ENCODE measurements at places on chromosomes 7 and 10.

DNA sequence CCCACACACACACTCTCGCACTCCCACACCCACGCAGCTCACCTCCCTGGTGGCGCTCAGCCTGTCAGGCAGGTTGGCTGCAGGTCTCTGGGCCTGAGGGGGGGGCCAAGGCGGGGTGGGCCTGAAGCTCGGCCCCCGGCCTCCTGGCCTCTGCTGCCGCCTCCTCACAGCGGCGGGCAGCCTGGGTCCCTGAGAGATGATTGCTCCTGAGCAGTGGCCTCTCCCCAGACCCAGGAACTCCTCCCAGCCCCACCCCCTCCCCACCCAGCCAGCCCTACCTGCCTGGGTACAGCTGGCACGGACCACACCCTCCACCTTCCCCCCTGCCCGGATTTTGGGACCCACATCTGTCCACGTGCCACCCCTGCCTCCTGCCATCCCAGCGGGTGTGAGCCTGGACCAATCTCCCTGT, 4.6 kb upstream of the TMEM184A start:
- no peak for DNase-seq

GRCh38 chr7:30136117-30136731, 1.4 kb downstream of the MTURN start:
- DNase-seq = no peak

DNA sequence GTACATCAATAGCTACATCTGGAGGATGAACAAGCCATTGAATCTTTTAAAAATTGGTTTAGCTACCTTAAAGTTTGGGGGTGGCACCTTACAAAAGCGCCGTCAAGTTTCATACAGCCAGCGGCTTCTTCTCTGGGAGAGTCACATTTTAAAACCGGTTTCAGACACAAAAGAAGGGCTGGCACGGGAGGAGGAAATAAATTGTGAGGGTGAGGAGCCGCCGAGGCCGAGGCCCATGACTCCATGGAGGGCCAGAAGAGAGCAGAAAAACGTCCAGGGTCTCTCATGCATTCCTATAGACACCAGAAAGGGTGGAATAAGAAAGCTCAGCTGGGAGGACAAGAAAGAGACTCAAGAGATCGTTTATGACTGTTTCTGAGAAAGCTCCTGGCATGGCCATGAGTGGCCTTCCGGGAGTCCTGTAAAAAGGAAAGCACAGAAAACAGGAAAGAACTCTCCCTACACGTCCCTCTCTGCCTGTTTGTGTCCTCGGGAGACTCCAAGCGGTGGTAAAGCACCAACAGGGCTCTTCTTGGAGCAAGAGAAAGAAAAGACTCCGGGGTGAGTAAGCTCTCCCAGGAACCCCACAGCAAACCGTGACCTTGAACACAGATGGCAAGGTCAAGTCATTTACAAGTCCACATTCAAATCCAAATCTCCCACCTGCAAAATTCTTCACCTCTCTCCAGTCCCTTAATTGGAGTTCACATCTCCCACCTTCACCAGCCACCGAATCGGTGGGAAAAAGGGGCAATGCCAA, 1.8 kb downstream of the FRAT2 start:
- no peak for DNase-seq

DNA sequence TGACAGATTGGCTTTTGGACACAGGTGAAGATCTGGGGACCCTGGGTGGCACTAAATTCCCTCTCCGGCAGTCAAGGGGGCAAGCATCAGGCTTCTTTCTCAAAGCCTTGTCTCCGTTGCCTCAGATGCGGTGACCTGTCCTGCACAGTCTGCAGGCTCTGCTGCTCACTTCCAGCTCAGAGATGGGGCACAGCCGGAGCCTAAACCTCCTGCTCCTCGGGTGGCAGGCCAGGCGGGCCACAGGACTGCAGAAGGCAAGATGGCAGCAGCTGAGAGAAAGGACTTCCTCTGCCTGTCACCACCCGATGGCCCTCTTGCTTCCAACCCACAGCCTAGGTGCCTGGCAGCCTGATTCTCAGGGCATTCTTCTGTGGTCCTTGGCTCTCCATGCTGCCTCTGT, 44.4 kb downstream of the ZC3HC1 start:
- DNase-seq = no peak

- DNase-seq = no peak
Measured at GRCh38 chr10:118983263-118983662, 46.3 kb upstream of the NANOS1 start.

- no peak for DNase-seq
Measured at GRCh38 chr10:108523016-108523800, 1358.7 kb upstream of the SORCS1 start.

GRCh38 chr10:75546004-75546403, 114.6 kb downstream of the LRMDA start:
- DNase-seq = no peak

GRCh38 chr7:157017149-157017548, 6.7 kb upstream of the MNX1 start:
- DNase-seq = no peak

DNA sequence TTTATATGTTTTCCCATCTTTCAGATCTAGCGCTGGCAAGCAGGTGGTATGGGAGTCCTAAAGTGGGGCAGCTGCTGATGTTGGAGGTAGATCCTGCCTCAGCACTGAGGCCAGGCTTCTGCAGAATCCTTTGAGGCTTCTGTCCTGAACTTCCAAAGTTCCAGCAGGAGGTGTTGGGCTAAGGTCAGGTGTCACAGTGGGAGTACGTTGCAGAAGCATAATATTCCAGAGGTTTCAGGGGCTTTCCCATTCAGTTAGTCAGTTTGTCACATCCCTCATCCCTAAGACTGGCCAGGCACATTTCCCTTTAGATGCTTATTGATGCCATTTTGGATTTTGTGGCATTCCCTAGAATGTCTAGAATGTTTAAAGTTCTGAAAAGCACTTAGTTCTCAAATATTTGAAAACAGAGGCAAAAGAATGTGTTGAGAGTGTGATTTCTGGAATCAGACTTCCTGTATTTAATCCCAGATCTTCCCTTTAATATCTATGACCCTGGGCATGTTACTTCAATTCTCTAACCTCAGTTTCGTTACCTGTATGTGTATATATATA, 319.1 kb upstream of the PHYHIPL start:
- no peak for DNase-seq

DNA sequence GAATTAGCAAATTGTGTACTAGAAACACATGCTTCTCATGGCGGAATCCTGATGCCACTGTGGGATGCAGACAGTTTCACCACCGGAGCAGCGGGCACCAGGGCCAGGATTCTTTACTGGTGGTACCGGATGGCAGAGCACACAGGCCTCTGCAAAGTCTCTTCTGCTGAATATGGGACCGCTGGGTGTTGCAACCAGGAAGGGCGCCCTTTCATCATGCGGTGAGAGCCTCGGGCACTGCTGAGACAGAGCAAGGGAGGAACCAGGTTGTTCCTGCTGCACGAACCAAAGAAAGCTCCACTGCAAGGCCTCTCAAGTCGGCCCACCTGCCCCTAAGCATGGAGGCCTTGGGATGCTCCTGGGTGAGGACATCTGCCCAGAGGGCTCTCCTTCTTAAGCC, 57.0 kb upstream of the NMT2 start:
- DNase-seq = no peak

DNA sequence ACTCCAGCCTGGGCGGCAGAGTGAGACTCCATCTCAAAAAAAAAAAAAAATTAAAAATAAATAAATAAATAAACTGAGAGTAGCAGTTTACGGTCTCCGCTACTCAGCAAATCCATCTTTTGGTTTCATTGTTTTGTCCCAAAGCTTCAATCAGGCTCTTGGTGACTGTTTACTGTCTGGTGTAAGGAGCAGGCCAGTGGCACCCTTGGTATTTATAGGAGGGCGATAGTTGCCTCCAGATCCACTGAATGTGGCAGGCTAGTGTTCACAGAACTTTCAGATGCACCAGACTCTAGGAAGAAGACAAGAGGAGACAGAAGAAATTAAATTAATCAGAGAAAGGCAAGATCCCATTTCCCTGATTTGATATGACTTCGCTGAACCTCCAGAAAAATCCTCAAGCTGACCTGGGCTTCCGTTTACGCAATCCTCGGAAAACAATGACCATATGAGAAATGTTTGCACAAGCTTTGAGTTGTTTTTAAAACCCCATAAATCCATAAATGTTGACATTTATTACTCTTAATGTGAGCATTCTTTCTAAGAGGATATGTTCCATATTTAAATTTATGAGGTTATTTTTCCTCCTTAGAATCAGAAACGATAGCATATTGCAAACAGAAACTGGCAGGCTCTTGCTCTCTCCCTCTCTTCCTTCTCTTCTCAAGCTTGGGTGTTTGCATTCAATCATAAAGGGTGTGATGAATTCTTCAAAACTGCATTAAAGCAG, 7.1 kb upstream of the MUC3A start:
- no peak for DNase-seq

DNA sequence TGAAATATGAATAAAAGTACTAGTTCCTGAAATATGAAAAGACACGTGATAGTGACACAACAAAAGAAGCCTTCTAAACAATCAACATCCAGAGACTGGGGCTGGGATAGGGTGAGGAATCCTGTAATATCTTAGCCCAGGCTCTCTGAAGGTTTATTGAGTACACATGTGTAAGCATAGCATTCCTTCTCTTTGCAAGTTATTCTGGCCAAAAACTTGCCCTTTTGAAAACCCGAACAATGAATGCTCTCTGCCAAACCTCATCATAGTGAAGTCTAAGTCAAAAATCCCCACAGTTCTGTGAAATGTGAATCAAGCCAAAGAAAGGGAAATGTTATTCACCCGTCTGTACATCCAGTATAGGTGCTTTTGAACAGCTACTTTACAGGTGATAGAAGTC, 11.6 kb downstream of the SEMA3D start:
- no peak for DNase-seq

DNA sequence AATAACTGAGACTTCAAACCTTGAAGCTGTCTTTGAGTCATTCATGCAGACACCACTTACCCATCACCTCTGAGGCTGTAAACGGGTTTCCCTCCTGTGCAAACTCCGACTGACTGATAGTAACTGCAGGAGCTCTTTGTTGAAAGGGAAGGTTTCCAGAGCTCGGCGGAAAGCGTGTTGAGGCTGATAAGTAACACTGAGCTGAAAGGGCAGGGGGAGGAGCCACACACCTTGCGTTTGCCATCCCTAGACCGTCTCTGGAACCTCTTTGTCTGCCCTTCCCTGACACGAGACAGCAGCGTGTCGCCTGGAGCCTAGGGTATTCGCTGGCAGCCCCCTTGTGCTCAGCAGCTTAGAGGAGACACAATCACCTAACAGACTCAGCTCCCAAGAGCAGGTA, 134.0 kb downstream of the PAXIP1 start:
- no peak for DNase-seq

- DNase-seq = peak; percentile 18
Measured at GRCh38 chr10:72784551-72785351, 92.8 kb downstream of the MCU start.

GRCh38 chr10:11145495-11145855, 127.8 kb downstream of the CELF2 start:
- DNase-seq = no peak

DNA sequence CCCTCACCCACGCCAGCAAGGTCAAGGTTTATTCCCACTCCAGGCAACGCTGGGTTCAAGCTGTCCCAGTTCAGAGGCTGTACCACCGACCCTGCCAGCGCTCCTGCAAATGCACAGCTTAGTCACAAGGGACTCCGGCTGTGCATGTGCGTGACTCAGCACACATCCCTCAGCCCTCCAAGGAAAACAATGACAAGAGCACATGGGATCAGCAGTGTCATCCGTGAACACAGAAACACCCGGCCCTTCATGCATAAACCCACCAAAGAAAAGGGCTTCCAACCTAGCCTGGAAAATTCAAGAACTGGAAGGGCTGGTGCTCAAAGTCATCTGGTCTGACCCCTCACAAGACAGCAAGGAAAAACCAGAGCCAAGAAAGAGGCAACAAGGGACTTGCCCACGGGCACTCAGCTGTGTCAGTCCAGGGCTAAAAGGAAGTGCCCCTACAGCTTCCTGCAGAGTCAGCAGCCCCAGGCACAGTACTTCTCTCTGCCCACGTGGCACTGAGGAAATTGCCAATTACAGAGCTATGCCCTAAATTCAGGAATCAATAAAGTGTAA, 106.1 kb downstream of the KCNMA1 start:
- no peak for DNase-seq

DNA sequence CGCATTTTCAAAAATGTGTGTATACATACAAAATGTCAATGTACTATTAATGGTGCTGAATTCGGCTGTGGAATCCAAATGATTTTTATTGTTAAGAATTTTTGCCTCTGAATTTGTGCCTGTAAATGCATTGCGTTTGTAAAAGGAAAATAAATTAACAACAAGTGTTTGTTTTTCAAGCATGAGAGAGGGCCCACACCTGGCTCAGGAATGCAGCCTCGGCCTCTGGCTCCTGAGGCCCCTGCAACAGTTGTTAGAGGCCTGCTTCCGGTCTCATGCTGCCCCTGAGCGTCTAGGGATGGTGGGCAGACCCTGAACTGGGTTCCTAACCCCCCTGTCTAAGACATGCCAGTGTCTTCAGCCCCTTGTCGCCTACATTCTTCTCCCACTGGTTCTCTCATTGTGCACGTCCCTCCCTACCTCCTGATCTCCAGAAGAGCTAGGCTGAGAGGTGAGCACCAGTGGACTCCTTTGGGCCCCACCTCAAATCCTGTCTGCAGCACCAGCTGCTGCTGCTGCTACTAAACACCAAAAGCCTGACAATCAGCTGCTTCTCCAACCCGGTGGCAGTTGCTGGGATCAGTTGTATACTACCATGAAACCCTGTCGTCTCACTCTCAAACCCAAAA, 1.9 kb upstream of the BTBD16 start:
- no peak for DNase-seq

DNA sequence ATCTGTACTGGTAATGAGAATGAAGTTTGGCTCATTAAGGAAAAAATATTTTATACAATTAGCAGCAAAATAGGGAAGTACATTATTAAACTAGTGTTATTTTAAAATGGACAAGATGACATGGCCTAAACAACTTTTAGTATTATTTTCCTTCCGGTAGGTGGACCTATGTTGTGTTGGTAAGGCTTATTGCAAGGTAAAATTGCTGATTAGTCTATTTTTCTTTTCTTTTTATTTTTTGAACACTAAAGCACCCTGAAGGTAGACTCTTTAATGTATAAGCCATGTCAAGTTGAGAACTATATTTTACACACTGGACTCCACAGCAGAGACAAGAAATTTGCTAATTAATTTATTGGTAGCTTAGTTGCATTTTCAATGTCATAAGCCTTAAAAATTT, 239.5 kb upstream of the POT1 start:
- no peak for DNase-seq
